Stimulated activated CD8-positive, alpha-beta memory T cell treated with anti-CD3 and anti-CD28 coated beads, Interleukin-15, amount 100 ng/mL, for 1 hour (primary cell): ENCODE measurements at places on chromosomes 5 and 9.

DNA sequence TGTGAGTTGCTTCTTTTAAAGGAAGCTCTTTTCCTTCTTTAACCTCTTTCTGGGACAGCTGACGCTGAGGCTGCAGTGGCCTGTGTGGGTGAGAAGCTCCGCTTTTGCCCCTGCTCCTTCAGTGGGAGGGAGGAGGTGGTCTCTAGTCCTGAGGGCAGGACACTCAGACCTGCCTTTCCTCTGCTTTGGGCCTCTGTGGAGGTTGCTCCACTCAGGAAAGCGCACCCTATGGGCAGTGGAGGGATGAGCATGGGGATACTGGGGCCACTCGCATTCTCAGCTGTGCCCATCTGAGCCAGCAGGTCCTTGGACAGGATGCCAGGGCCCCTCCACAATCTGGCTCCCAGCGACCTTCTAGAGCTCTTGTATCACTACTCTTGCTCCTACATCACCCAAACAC lies 111.5 kb downstream of the NSG2 start:
- DNase-seq = no peak

- DNase-seq = no peak
These were observed 65.4 kb upstream of the ANKRD55 start for GRCh38 chr5:56298336-56299090.

- no peak for DNase-seq
These were observed 34.9 kb downstream of the SLC28A3 start for GRCh38 chr9:84305497-84306131.

GRCh38 chr9:38372762-38373619 lies 19.5 kb upstream of the ALDH1B1 start:
- DNase-seq = no peak

DNA sequence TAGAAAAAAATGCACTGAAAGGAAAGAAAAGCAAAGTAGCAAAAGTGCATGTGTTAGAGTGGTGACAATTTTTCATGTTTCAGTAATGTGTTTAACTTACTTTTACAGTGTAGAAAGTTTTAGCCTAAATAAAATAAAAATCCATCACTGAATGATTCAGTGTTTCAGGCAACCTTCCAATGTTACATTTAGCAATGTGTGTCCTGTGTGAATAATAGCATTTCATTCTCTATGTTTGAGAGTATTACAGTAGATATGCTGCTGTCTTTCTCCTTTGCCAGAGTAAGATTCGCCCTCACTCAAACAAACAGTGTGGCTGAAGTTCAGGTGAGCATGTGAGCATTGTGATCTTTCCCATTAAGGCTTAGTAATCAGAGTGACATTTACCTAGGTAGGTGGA lies 171.1 kb downstream of the TARS1 start:
- DNase-seq = no peak

- no peak for DNase-seq
These were observed 44.2 kb downstream of the NACC2 start for GRCh38 chr9:136050701-136051452.

GRCh38 chr9:130501639-130502038 lies 56.9 kb downstream of the ASS1 start:
- no peak for DNase-seq

- no peak for DNase-seq
These were observed 24.8 kb upstream of the TERT start for GRCh38 chr5:1319436-1320256.

- DNase-seq = no peak
These were observed 150.3 kb upstream of the FGF10 start for GRCh38 chr5:44539602-44539919.

DNA sequence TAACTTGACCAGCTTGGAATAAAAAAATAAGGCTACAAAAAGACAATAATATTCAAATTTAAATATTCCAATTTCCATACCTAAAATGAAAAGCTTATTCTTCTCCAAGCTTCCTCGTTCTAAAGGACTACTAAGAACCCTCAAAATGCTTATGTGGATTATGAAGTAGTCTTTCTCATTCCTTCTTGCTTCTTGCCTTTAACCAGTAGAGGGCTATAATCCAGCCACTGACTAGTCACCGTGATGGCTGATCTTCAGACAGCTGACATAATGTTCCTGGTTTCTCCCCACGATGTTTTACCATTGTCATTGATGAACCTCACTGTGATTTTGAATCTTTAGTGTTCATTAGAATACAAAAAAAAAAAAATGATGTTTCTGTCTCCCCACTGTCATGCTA lies 515.3 kb downstream of the TLE1 start:
- no peak for DNase-seq

DNA sequence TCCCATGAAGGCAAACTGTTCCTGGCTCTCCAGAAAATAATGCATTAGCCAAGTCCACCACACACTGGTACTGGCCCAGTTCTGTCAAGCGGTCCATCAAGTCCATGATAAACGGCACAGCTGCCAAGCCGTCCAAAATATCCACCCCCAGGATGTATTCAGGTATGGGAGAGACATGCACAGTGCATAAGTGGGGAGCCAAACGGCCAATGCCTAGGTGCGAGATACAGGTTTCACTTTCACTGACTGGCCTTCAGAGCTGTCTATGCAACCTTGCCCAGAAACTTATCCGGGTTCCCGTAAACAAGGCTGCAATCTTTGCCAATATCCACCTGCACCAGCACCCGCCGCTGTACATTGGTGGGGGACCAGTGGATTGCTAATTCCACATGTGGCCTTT lies 795.8 kb downstream of the EFNA5 start:
- DNase-seq = no peak

DNA sequence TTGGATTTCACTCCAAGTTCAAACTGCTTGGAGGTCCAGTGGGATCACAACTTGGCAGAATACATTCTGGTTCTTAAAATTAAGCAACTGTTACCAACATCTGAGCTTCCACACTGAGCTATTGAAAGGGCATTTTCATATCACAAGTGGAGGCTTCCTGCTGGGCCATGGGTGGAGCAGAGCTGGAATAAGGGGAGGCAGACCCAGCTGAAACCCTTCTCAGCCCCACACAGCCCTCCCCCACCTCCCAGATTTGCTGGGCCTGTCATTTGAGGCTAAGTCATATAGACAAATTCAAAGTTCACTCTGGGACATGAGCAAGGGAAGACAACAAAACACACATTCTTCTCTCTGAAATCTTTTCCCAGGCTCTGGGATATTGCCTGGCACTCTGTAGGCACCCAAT lies 79.9 kb downstream of the ACTL7B start:
- no peak for DNase-seq

DNA sequence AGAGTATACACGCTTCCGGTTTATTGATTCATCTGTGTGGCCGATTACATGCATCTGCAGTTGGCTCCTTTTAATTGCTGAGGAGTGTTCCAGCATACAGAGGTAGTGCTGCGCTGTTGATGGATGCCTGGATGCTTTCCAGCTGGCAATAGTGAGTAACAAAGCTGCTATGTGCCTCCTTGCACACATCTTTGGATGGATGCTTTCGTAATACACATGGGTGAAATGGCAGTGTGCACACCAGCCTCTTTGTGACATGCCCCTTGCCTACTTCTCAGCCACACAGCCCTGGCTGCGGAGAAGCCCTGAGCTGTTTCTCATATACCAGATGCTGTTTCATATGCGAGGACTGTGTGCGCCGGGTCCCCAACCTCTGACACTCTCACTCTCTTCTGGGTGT lies 151.0 kb downstream of the GADD45G start:
- DNase-seq = no peak

- no peak for DNase-seq
These were observed 29.8 kb upstream of the BNIP1 start for GRCh38 chr5:173114536-173114935.

DNA sequence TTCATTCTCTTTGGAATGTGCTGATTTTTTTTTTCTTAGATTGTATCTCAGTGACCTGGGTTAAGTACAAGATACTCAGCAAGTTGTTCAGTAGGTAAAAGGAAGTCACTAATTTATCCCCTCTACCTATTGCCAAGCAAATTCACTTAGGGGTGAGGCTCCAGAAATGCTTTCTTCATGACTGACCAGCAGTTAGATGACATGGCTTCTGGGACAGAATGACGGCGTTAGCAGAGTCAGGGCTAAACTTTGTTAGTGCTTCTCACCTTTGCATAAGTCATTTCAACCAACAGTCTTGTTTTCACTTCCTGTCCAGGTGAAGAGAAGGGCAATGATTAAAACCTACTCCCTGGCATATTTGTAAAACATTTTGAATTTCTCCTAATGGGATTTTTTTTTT lies 20.2 kb upstream of the MTAP start:
- no peak for DNase-seq

DNA sequence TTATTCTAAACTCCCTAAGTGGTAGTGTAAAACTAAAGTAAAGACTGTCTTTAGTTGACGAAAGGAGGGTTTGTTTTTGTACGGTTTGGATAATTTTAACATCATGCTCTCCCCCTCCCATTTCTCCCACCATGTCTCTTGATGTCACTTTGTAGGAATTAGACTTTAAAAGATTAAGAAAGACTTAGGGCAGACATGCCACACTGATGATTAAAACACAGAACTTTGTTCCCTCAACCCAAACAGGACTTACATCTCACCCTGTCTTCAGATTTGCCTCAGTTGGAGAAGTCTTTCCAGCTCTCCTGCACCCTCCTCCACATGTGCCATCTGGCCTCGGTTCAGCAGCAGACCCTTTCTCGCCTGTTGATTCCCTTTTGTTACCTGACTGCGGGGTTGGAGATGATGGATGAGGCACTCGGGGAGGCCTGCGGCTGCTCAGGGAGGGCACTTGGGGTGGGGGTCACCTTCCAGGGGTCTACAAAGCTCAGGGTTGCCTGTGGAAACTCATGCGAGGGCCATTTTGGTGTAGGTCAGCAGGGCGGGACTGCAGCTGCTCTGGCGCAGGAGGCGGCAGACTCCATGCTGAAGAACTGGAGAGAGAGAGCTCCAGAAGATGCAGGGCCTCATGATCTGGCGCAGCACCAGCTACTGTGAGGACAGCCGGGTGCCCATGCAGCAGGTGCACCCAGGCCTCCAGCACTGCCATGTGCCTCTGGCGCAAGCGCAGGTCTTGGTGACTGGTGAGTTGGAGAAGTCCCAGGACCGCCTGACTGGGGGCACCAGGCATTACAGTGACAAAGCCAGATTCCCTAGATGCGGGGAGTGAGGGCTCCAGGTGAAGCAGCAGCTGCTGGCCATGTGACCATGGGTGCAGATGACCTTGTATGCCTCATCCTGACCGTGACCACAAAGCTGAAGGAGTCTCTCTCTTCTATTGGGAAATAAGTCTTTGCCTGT lies 24.5 kb upstream of the EXOC3 start:
- no peak for DNase-seq

- no peak for DNase-seq
These were observed 497 bp downstream of the NSA2 start for GRCh38 chr5:74767579-74767913.

DNA sequence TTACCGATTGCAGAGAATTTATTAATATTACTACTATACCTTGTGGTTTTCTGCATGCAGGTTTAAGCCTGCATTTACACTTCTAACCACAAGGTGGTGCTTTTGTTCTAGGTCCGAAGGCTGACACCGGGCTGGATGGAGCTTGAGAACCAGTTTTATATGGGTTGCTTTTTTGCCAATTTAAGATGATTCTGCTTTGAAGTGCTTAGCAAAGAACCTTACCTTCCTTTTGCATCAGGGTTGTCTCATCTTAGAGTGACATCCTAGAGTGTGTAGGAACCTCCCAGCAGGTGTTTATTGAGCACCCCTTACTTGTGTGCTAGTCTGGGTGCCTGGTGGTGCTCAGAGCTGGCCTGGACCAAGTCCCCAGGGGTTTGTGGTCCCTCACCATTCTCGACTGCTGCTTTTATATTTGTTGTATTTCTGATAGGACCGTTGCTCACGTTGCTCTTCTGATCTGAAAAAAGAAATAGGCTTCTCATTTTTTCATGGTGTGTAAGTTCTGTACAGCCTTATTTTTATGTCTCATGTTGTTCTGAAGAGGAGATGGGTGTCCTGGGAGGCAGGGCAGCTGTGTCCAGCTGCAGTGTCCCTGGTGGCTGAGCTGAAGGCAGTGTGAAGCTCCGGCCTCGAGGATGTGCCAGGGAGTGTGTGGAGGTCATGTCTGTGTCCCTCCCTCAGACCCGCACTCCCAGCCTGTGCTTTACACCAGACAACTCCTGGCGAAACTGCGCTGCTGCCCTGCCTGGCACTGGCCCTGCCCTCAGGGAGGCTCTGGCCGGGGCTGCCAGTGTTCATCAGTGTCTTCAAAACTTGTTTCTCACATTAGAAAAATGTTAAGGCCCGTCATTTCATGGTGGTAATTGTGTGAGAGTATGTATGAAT lies 54.3 kb downstream of the EHMT1 start:
- DNase-seq = peak; percentile 7

DNA sequence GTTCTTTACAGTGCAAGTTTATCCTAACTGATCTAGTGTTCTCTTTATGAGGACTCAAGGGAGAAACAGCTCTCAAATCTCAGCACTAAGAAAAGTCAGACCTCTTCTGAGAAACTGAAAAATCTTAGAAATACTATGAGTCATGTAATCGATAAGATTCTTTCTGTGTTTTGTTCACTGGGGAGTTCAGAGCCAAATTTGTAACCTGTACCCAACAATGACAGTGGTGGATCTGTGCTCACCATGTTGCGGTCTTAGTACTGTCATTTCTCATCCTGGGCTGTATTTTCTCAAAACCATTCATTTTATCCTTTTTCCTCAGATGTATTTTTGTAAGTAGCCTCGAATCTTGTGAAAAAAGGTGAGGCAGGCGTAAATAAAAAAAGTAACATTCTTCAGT lies 146.4 kb downstream of the ACER2 start:
- DNase-seq = no peak

- no peak for DNase-seq
These were observed 375.0 kb upstream of the CCNH start for GRCh38 chr5:87787625-87788256.

DNA sequence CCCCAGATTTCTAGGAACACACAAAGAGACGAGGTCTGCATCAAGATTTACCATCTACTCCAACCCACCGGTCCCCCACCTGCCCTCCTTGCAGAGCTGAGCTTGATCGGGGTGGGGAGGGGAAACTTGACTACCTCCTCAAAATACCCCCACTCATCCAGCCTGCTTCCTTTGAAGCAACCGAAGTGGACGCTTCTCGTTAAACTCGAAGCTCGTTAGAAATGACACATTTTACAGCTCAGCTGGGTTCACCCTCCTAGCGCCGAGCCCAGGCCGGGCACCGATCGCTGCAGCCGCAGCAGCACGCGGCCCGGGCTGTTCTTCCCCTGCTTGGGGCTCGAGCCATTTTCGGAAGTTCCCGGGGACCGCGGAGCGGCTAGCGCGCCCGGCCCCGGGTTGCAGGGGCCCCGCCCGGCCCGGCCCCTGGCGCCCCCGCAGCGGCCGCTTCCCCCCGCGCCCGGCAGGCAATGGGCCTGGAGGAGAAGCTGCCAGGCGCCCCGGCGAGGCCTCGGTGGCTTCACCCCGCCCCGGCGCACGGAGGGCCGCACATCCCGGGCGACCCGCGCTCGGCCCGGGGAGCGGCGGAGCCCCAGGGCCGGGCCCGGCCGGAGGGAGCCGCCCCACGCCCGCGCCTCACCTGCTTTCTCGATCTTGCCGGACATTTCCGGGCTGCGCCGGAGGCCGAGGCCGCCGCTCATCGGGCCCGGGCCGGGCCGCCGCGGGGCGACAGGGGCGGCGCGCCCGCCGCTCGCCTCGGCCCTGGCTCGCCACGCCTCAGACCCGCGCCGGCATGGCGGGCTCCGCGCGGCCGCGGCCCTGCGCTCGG lies 530 bp downstream of the RAPGEF1 start:
- DNase-seq = no peak
